ENCODE measurements at places on chromosomes 4 and X.

- DNase-seq, result peak; percentile 45
These were observed 293.2 kb downstream of the FBXO8 start for GRCh38 chr4:173990126-173990868.

GRCh38 chr4:104826171-104826570, 320.5 kb upstream of the TET2 start:
- no peak for DNase-seq

GRCh38 chr4:794900-795725, 30.8 kb downstream of the CPLX1 start:
- peak; percentile 37 for DNase-seq

- DNase-seq, result peak; percentile 9
These were observed 50.5 kb upstream of the FAM47C start for GRCh38 chrX:36957425-36958328.

- DNase-seq, result peak; percentile 66
These were observed 3.0 kb upstream of the CITED1 start for GRCh38 chrX:72308566-72309296.

GRCh38 chrX:155086202-155086840, 15.0 kb downstream of the BRCC3 start:
- DNase-seq, result peak; percentile 34

- DNase-seq, result no peak
These were observed 18.3 kb downstream of the QDPR start for GRCh38 chr4:17493619-17494018.

DNA sequence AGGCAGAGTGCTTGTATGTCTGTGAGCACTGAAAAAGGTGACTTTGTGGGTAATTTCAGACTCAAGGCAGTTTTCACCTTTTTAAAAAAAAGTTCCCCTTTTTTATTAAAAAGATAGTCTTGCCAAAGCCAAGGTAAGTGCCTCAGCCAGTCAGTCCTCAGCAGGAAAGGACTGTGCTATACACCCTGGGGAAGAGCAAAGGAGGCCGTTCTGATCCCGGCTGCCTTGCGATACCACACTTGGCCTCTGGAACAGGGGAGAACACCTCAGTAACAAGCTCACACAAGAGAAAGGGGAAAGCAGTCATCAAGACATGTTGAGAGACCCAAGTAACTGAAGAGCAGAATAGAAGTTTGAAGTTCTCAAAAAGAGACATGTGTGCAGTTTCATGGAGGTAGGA, 541.7 kb downstream of the BCOR start:
- DNase-seq, result no peak

DNA sequence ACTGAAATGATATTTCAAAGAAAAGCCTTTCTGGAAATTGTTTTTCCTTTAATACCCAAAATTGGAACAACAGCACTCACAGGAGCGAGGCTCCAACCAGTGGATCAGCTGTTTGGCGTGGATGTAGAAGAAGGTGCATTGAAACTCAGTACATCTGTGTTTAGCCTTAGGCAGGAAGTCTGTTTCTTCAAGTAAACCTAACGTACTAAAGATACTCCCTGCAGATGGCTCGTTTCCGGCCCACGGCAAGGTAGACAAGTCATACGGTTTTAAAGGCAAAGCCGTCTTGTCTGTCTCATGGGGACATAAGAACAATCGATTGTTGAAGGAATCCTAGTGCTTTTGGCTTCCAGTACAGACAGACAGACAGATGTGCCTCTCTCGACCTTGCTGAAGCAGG, 50.0 kb upstream of the CLCN4 start:
- DNase-seq, result no peak

DNA sequence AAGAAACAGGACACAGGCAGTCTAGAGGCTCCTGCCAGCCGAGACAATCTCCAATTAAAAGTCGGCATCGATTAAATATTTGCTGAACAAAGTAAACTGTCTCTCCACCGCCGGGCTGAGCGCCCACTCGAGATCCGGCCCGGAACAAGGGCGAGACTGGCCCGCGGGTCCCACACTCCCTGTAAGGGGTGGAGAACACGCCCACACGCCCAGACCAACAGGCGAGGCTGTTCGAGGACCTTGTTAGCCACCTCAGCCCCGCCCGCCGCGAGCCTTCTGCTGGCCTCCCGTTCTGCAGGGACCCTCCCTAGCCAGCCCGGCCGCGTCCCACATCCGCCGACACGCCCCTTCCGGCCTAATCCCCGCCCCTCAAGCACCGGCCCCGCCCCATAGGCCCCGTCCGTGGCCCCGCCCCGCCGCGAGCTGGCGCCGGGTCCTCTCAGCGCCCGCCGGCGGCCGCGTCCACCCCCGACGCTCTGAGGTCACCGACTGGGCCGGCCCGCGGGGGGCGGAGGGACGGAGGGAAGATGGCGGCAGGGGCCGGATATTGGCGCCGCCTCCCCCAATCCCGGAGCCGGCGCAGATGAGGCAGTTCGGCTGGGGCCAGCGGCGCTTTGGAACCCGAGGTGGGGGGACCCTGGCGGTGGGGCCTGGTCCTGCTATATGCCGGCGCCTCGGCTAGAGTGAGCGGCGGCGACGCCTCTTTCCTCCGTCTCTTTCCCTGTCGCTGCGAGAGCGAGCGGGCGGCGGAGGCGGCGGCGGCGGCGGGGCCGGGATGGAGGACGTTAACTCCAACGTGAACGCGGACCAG, at the start of gene SLAIN2:
Gene SLAIN2 (plus strand): TSS at position 565 of the 811 bp plus-strand sequence. CDS start 211 bp downstream, at position 776.
- DNase-seq, result peak; percentile 98

GRCh38 chr4:153676486-153676885, 7.6 kb upstream of the TLR2 start:
- DNase-seq, result no peak

- DNase-seq, result peak; percentile 0
These were observed 7.7 kb upstream of the WDR13 start for GRCh38 chrX:48589482-48590162.

GRCh38 chr4:155541716-155542115, 124.9 kb upstream of the GUCY1A1 start:
- DNase-seq, result no peak

GRCh38 chr4:170008371-170008770, 17.8 kb downstream of the MFAP3L start:
- DNase-seq, result peak; percentile 19

DNA sequence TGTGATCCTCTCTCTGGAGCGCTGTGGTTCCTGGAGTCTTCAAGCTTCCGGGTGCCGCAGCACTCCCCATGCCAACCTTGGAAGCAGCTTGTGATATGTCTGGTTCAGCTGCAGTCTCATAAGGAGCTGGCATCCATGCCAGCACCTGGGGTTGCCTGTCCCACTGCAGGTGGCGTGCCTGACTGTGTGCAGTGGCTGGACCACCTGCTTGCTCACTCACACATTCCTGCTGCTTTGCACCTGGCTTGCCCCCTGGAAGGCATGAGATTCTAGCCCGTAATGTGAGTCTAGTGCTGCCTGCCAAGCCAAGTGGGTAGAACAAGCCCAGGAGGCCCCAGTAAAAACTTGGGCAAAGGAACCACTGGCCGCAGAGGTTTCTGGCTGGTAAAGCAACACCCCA, 687.2 kb upstream of the AADAT start:
- DNase-seq, result no peak

DNA sequence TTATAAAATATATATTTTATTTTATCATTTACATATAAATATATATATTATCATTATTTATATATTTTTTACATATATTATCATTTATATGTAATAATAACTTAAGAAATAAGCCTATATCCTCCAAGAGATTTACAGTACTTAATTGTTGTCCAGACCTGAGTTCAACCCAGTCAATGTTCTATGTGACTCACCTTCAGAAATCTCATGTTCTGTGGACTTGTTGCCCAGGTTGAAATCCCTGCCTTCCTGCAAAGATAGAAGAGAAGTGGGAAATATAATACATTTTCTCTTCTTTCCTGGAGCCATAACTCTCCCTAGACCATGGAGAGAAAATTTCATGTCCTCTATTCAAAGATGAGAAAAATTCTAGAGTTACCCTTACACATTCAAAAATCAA, 247.3 kb downstream of the PARM1 start:
- DNase-seq, result no peak

DNA sequence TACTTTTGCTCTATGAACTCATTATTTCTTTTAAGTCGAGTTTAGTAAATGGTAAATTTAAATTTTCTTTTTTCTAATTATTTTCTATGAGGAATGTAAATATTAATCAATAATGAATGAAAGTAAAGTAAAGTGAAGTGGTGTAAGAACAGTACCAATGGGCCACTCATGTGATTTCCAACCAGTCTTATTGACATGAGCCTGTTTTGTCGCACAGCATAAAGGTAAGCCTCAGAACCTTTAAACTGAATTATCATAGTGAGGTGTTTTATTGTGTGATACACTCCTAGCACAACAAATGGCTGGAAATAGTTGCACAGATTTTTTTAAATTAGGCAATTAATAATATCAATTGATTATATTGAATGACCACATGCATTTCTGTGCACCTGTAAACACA, 1.1 kb downstream of the ADH1C start:
- no peak for DNase-seq

DNA sequence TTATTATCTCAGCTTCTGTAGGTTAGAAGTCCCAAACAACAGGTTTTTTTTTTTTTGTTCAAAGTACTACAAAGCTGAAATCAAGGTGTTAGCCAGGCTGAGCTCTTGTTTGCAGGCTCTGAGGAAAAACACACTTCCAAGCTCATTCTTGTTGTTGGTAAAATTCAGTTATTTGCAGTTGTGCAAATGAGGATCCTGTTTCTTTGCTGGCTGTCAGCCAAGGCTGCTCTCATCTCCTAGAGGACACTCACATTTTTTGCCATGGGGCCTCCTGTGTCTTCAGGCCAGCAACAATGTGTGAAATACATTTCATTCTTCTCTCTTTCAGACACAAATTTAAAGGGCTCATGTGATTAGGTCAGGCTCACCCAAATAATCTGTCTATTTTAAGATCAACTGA, 60.3 kb upstream of the HSD17B10 start:
- DNase-seq, result peak; percentile 26

- DNase-seq, result peak; percentile 84
These were observed 87.0 kb upstream of the SCOC start for GRCh38 chr4:140286456-140286855.

DNA sequence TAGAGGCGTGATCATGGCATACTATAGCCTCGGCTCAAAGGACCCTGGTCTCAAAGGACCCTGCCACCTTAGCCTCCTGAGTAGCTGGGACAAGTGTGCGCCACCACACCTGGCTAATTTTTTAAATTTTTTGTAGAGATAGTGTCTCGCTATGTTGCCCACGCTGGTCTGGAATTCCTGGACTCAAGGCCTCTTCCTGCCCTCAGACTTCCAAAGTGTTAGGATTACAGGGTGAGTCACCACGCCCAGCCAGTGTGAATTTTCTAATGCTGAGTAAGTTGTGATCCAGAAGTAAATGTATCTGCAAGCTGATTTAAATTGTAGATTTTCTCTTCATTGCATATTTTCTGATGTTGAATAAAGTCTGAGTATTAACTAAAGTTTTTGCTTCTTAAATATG, 2.6 kb upstream of the ZNF674 start:
- peak; percentile 25 for DNase-seq

GRCh38 chrX:11535156-11535919, 130.4 kb downstream of the ARHGAP6 start:
- DNase-seq, result no peak

DNA sequence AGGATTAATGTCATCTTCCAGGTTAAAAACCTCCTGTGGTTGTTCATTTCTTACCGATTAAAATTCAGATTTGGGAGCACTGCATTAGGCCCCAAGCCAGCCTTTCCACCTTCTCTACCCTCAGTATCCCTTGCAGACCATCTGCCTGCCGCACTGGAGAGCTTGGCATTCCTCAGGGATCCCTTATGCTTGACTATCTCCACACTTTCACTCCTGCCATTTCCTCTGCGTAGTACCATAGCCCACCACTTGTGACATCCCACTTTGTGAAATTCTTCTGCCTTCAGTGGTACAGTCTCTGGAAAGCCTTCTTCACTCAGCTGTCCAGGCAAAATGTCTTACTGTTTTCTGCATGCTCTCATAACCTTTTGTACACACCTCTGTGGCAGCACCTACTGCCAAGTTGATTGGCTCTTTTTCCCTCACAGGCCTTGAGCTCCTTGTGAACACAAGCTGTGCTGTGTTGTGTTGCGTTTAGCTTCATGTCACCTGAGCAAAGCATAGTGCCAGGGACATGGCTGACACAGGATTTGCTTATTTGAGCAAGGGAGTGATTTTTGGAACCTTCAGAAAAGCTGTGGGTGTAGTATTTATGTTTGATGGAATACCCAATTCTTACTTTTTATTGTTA, 156.4 kb downstream of the ARX start:
- DNase-seq, result no peak

- DNase-seq, result no peak
These were observed 165.7 kb upstream of the CT83 start for GRCh38 chrX:116628464-116628863.

GRCh38 chrX:39682778-39683177, 415.0 kb downstream of the BCOR start:
- DNase-seq, result no peak

- peak; percentile 27 for DNase-seq
These were observed 130.2 kb downstream of the CHRDL1 start for GRCh38 chrX:110665223-110666002.

DNA sequence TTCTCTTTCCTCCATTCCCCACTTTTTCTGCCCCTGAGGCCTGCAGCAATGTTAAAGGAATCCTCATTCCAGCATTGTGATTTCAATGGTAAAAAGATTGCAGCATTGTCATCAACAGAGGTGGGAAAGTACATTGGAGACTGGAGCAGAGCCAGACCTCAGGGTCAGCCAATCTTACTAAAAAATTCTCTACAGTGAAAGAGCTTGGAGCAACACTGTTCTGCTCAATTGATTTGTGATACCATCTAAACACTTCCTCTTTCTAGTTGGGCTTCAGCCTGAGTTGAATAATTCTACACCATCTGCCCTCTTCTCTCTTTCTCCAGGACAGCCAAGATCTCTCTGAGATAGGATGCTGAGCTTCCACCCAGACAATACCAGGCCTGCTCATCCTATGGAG, 176.5 kb downstream of the AR start:
- no peak for DNase-seq

GRCh38 chr4:184805462-184806228, 20.1 kb downstream of the ACSL1 start:
- peak; percentile 36 for DNase-seq

DNA sequence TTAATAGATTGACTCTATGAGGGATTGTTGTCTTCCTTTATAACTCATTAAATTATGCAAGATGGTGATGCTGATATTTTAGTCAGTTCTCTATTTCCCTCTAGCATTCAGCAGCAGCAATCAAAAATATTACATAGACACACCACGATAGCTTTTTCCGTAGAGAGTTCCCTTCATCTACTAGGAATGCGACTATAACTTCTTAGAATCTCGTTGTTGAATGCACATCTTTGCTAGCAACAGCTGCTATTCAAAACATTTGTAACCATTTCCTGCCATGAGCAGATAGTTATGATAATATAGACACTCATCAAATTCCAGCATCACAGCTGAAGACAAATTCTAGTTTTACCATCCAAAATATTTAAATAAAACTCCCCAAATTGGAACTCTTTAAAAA, 147.4 kb upstream of the FGF13 start:
- DNase-seq, result peak; percentile 8

GRCh38 chrX:134885336-134886001, 105.3 kb upstream of the SMIM10 start:
- no peak for DNase-seq

DNA sequence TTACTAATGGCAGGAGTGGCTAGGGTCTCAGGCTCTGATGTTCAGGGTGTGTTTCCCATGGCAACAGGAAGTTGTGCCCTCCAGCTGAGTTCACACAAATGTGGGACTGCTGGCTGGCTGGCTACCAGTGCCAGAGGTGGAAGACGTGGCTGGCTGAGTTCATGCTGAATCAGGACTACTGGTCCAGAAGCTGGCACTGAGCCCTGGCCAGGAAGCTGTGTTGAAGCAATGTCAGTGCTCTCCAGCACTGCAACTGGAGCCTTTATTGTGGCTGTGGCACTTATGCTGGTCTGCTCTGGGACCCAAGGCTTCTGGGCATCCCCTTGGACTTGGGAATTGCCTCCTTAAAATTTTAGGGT, 42.0 kb upstream of the ZXDA start:
- DNase-seq, result no peak

All from AG20443 (cell line).